Astrocyte of the hippocampus (primary cell): ENCODE measurements at places on chromosomes 16 and 17.

DNA sequence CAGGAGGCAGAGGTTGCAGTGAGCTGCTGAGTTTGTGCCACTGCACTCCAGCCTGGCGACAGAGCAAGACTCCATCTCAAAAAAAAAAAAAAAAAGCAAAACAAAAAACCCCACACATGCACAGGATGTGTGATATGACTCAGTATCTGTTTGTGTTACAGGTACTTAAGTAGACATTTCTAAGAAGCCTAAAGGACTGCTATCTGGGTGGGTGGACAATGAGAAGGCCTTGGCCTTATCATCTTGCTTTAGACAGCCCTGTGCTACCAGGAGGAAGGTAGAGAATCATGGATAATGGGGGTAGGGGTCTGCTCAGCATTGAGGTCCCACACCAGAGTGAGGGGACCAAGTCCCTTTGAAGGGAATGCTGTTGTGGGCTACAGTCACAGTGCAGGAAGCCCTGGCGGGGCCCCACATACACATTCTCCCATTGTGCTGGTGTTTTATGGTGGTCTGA is 26.7 kb downstream of the PLD6 start:
- DNase-seq: no peak

DNA sequence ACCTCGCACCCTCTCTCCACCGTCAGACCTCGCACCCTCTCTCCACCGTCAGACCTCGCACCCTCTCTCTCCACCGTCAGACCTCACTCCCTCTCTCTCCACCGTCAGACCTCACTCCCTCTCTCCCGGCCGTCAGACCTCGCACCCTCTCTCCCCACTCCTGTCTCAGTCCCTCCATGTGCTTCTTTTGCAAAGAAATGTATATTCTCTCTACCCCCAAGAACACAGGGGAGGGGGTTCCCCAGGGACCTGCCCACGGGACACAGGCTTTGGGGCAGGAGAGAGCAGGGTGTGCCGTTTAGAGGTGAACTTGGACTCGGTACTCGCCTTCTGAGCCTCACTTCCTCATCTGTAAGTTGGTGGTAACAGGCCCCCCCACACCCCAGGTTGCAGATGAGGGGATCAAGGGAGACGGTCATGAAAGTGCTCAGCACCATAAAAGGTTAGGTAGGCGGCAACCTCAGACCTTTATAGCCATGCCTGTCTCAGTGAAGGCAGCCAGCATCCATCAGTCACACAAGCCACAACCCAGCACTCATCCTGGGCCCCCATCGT is 63.7 kb downstream of the RPH3AL start:
- no peak for DNase-seq

DNA sequence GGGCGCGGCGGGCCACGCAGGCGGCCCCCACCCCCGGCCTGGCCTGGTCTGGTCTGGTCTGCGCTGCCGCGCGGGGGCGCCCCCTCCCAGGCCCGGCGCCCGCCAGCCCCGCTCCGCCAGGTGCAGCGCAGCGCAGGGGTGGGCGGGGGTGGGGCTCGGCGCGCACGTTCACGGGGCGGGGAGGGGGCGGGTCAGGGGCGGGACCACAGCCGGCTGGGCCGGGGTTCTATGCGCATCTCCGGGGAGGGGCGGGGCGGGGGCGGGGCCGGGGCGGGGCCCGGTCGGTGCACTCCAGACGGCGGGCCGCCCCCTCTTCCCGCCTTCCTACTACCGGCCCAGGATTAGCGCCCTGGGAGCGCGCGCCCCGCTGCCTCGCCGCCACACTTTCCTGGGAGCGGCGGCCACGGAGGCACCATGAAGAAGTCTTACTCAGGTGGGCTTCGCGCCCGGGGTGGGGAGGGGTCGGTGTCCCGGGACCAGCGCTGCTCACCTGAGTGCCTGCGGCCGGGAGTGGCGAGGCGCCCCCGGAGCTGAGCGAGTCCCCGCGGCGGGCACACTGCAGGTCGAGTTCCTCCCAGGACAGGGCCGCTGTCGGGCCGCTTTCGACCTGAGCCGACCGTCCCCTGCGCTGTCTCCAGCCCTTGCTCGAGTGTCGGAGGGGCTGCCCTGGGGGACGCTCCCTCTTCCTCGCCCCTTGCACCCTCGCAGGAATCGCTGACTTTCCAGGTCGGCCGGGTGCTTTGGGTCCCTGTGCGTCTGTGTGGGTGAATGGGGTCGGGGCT is 140.5 kb downstream of the SEC14L1 start:
- peak; percentile 80 for DNase-seq

- DNase-seq: no peak
These were observed 476 bp downstream of the KCNH4 start for GRCh38 chr17:42180411-42180921.

DNA sequence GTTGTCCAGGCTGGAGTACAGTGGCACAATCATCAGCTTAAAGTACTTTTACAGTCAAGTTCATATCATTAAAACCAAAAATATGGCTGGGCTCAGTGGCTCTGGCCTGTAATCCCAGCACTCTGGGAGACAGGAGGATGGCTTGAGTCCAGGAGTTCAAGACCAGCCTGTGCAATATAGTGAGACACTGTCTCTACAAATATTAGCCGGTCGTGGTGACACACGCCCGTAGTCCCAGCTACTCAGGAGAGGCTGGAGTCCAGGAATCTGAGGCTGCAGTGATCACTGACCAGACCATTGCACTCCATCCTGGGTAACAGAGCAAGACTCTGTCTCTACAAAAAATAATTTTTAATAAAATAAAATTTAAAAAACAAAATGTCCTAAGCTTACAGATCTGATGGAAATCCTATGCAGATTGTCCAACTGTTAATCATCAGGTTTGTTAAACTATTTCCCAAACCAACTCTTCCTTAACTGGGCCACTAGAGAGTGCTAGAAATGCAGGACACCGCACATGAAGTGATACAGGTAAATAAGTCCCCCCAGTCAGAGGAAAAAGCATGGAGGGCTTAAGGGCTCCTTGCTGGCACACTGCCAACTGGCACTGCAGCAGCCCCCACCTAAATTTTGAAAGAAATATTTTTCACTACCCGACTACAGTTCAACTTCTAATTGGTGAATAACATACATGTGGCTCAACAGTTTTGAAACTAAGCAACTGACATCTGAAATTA is 2.8 kb downstream of the USP22 start:
- DNase-seq: peak; percentile 63

- DNase-seq: peak; percentile 67
These were observed 23.9 kb downstream of the SLC39A11 start for GRCh38 chr17:73068322-73069153.

- no peak for DNase-seq
These were observed 63.5 kb downstream of the MSI2 start for GRCh38 chr17:57319806-57320205.

DNA sequence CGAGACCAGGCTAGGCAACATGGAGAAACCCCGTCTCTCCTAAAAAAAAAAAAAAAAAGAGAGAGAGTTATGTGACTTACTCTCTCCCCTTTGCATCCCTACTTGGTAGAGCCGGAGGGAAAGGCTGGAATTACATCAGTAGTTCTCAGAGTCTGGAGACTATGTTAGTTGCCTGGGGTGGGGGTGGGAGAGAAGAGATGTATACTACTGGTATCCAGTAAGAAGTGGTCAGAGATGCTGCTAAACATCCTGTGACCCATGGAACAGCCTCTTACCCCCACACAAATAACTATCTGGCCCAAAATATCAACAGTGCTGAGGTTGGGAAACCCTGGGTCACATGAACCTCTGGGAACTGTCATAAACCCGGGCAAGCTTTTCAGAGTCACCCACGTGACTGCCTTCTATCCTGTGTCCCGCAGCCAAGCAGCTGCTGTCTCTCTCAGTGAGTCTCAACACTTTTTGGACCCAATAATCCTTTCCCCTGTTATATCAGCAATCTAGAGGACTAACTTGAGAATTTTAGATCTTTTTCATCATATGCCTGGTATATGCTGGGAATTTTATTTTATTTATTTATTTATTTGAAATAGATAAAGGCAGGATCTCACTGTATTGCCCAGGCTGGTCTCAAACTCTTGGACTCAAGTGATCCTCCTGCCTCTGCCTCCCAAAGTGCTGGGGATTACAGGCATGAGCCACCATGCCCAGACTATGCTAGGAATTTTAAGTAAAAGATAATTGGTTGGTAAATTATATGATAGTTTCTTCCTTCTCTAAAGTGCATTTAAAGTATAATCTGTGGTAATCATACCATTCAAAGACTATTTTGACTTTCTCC is 8.7 kb downstream of the EIF1 start:
- DNase-seq: no peak

GRCh38 chr17:71501711-71502110 is 619.1 kb upstream of the SOX9 start:
- no peak for DNase-seq

- no peak for DNase-seq
These were observed 38.5 kb downstream of the ERCC4 start for GRCh38 chr16:13958474-13958873.
